ENCODE measurements at places on chromosomes 16 and 17. TPM values are rescaled to one million over a fixed set of nuclear protein-coding genes. Genes with fewer than 3 reads are reported as not detected.

DNA sequence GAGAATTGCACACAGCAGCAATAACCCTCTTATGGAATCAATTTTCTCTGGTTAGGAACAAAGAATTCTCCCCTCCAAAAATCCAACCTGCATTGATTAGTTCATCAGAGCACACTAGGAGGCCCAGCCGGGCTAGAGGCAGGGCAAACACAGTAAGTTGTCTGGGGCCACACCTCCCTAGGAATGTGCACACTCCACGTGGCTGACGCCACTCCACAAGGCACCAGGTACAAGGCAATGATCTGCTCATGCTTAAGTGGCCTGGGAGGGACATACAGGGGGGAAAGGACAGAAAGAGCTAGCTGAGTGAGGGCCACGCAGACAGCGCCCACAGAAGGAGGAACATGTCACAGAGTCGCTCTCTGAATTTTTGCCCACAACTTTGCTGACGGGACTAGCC lies 107.6 kb downstream of the SLC39A11 start:
- DNase-seq: no peak

HBM gene
- total RNA-seq: not detected

DNA sequence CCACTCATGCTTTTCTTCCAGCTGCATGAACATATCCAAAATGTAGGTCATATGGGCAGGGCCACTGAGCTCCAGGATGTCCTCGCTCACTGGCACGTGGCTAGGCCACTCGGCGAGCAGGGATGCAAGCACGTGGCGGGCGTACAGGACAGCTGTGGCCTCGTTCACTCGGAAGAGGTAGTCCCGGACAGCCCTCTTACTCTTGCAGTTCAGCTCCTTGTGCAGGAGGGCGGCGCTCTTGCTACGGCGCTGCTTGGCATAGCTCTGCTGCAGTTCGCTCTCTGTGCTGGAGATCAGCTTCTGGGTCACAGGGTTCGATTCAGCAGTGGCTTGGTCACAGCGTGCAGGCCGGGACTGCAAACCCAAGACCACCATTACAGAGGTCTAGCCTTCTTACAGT lies 53.1 kb upstream of the ATP2A3 start:
- DNase-seq: no peak

DNA sequence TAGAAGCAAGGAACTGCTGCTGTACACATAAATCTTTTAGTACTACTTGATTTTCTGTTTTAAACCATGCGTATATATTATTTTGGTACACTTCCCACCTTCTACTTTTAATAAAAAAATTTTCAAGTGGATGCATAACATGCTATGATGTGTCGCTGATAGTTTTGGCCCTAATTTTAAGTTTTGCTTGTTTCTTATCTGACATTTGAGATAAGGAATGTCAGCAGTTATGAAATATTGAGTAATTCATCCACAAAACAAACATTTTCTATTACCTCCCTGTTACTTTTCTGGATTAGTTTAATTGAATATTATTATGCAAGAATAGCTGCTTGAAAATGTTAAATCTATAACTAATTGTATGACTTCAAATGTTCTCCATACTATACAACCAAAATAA lies 35.8 kb downstream of the N4BP1 start:
- no peak for DNase-seq

ABI3 gene
- total RNA-seq: 7.1 TPM

DNA sequence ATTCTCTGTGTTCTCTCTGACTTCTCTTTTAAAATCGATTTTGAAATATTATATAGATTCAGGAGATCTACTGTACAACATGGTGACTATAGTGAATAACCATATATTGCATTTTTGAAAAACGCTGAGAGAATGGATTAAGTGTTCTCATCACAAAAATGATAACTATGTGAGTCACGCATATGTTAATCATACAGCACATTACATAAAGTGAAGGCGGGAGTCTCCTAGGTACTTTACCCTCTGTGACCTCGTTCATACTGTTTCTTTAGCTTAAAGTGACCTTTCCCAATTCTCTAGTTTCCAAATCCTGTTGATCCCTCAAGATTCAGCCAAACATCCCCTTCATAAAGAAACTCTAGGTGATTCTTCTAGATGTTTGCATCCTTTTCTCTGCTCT lies 3.1 kb upstream of the KRTAP3-2 start:
- no peak for DNase-seq

DNA sequence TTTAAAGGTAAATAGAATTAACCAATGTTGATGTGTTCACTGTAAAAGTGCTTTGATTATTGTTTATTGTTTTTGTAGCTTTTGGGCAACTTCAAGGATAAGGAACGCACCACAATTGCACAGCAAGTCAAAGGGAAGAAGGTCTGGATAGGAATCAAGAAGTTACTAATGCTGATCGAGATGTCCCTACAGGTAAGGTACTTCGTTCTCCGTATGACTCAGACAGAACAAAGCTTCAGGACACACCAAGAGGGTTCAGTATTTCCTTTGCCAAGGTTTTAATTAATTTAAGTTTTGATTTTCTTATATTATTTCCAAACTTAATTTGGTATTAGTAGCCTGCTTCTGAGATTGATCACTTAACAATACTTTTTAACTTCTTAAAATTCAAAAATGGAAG lies 67.1 kb downstream of the WNT3 start:
- DNase-seq: no peak

GRCh38 chr16:1082952-1083675 lies 10.6 kb downstream of the SSTR5 start:
- no peak for DNase-seq

KCNG4 gene
- not detected for total RNA-seq

Measured in sigmoid colon (tissue), 7 donors.